ENCODE measurements at places on chromosomes 6 and 20.
A peak's percentile ranks its signal among the peaks of the same experiment; 100 is the strongest.

GRCh38 chr6:167668019-167668753 lies 158.5 kb upstream of the AFDN start:
- no peak for DNase-seq

GRCh38 chr20:24691901-24692351 lies 222.5 kb downstream of the SYNDIG1 start:
- DNase-seq: no peak

- DNase-seq: no peak
These were observed 7.3 kb downstream of the SNPH start for GRCh38 chr20:1273366-1273765.

- DNase-seq: no peak
These were observed 113.8 kb downstream of the BTBD9 start for GRCh38 chr6:38525888-38526287.

DNA sequence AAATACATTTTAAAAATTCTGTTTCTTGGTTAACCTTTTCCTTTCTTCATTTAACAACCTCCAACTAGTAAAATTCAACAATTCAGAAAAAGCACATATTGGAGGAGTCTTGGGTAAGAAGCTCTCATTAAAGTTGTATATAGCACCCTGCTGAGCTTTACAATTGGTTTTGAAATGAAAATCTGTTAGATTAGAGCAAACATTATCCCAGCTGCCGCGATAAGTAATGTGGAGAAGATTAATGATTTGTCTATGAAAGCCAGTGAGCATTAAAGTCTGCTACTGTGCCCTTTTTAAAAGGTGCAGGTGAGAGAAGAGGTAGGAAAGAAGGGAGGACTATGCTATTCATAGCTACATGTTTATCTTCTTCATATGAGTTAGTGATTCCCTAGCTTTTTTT lies 201.5 kb downstream of the ZFAND3 start:
- no peak for DNase-seq

- no peak for DNase-seq
These were observed 215.0 kb upstream of the MARCKS start for GRCh38 chr6:113642001-113642713.

GRCh38 chr6:119979862-119980261 lies 630.3 kb upstream of the MAN1A1 start:
- peak; percentile 30 for DNase-seq

DNA sequence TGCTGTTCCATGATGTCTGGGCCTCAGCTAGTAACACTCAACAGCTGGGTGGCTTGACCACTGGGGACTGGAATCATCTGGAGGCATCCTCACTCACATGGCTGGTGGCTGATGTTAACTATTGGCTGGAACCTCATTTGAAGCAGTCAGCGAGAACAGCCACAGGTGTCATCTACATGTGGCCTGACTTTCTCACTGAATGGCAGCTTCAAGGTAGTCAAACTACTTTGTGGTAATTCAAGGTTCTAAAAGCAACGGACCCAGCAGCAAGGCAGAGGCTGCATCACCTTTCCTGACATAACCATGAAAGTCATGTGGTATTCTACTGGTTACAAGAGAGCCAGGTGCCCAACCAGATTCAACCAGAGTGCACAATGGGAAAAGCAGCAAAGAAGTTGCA lies 115.9 kb upstream of the DST start:
- no peak for DNase-seq

DNA sequence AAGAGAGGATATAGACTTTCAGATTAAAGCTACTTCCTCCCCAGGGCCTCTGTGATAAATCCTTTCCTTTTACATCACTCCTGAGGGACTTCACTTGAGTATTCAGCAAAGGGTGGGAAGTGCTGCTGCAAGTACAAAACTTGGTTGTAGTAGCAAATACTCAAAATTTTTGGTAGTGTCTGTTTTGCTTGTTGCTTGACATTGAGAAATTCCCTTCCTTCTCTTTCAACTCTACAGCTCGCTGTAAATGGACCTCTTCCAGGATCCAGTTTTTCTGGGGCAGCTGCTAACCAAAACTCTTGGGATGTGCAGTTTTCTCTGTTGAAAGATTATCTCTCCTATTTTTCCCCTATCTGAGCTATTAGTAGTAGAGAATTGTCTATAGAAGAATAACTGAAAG lies 472.0 kb downstream of the CD109 start:
- DNase-seq: no peak

DNA sequence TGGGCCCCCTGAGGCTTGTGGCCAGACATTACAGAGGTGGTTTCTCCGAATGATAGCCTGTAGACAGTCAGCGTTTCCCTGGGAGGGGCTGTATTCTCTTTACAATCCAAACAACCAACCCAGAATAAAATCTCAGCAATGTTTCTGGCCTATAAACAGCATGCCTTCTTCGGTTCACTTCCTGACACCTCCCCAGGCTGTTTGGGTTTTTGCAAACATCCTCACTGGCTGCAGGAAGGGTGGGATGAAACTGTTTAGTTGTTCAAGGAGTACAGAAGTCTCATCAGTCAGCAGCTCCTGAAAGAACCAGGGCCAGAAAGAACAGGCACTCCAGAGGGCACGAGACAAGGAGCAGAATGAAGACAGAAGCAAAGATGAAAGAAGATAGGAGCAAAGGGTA lies 350.0 kb downstream of the QKI start:
- no peak for DNase-seq

DNA sequence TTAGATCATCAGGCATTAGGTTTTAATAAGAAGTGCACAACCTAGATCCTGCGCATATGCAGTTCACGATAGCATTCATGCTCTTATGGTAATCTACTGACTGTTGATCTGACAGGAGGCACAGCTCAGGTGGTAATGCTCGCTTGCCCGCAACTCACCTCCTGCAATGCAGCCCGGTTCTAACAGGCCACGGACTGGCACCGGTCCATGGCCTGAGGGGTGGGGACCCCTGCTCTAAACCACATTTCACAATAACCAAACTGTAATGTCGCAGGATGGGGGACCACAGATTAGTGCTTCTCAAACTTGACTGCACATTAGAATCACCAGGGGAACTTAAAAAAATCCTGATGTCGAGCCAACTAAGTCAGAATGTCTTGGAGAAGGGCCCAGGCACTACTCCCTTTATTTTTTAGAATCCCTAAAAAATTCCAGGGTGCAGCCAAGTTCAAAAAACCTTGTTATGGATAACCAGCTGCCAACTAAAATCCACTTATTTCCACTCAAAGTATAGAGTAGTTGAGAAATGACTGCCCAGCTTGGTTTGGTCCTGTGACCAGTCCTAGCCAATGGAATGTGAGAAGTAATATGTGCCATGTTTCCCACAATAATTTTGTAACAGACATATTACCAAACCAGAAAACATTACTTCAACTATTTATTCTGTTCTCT lies 3.1 kb downstream of the SHPRH start:
- DNase-seq: no peak

DNA sequence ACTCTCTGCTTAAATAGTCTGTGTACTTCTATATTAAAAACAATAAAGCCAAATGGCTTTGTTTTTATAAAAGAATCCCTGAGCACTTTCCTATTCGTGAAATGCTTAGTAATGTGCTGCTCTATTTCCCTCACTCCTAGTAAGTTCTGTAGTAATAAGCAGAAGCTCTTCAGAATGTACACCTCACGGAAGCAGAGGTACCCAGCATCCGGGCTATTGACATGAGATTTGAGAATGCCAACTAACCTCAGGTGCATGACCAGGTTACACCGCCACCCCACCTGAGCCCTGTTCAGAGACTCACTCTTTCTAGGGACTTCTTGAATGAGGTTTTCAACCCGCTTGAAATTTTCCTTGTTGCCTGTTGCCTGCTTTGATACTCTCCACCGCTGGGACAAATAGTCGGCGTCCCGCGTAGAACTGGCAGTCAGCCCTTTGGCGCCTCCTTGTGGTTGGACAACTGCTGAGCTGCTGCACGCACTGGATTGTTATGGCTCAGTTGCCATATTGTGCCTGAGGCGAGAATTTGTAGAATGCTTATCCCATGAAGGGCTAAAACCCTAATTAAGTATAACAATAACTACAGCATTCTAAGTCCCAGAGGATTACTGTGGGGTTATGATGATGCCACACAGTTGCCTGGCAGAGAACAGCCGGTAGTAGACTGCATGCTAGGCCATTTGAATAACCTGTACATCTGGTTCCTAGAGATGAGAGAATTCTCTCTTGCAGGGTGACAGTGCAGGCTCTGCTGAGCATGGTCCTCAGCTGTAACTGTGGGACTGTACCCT lies 95.4 kb downstream of the KHDC1L start:
- peak; percentile 72 for DNase-seq

GRCh38 chr20:19973961-19974629 lies 43.1 kb upstream of the NAA20 start:
- no peak for DNase-seq

DNA sequence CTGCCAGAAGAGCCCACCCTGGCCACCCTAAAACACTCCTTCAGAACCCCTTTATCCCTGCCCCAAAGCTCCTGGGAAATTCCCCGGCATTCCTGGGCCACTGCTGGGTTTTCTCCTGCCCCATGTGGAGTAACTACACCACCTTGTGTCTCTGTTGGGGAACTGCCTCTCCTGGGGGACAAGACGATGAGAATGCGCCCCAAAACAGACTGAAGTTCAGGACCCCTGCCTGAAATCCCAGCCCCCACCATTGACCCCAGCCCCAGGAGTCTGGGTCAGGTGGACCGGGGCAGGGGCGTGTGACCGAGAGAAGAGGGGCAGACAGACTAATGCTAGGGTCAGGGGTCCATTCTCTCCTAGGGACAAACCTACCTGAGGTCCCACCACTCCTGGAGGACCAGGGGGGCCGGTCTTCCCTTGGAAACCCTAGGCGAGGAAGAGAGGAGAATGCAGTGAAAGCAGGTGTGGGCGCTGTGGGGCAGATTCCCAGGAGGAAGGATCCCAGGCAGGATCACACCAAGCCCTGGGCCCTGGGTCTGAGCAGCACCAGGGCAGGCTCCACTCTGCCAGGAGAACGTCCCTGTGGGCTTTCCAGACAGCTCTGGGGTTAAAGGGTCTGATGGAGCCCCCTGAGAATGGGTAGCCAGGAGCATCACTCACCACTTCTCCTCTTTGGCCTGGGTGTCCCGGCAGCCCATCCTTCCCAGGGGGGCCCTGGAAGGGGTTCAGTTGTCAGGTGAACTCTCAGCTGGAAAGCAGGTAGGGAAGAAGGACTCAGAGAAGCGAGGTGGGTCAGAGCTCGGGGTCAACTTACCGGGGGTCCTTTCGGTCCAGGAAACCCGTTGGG lies 19.4 kb downstream of the COL11A2 start:
- DNase-seq: peak; percentile 60

DNA sequence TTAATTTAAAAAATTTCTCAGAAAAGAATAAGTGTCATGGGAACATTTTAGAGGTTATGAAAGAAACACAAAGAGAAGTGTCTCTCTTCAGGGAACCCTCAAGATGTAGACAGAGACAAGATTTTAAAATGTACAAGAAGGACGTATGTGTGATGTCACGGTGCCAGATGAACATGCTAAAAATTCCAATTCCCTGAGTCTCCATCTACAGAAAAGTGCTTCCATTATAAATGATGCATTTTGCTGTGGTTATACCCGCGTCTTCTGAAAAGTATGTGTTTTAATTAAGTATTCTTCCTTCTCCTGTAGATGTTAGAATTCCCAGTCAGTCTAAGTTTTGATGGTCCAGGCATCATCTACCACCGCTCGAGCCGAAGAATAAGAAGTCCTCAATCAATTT lies 489.1 kb downstream of the PREX1 start:
- DNase-seq: no peak

DNA sequence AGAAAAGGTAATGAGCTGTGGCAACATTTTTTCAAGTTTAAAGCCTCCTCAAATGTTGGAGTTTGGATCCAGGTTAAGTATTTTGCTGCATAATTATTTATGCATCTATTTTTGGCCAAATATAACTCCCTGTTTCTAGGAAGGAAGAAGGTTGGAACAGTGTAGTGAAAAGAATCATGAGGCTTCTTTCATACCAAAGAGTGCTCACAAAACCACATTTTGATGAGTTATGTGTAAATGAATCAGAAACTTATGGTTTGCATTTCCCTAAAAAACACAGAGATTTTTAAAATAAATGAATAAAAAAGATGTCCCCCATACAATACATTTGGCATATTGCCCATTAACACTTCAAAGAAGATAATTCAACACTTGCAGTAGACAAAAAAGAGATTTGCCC lies 246.9 kb upstream of the PRDM1 start:
- DNase-seq: no peak

GRCh38 chr6:107538856-107539387 lies 49.0 kb downstream of the SOBP start:
- no peak for DNase-seq

DNA sequence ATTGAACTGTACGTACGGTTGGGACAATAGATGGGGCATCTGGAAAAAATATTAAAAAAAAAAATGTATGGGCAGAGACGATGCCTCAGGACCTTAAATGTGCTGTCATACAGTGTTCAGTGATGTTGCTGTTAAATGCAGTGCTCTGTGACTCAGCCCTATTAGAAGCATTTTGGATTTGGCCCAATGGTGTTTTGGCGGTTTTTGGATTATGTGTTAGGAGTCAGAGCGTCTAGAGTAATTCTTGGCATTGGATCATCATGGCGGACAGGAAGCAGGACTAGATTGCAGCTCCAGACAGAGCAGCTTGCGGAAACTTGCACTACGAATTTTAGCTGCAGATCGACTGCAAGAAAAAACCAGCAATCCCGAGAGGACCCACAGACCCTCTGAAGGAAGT lies 280.0 kb downstream of the SOX4 start:
- DNase-seq: peak; percentile 11
